Testis (tissue), 5 donors: ENCODE measurements at places on chromosomes 1 and 21.

GRCh38 chr1:51515312-51515960 is 3.6 kb downstream of the EPS15 start:
- no peak for DNase-seq

GRCh38 chr1:236880209-236880608 is 85.1 kb downstream of the MTR start:
- DNase-seq = peak; percentile 90

- DNase-seq = no peak
Observed at GRCh38 chr1:87851490-87851889, 522.8 kb downstream of the LMO4 start.

DNA sequence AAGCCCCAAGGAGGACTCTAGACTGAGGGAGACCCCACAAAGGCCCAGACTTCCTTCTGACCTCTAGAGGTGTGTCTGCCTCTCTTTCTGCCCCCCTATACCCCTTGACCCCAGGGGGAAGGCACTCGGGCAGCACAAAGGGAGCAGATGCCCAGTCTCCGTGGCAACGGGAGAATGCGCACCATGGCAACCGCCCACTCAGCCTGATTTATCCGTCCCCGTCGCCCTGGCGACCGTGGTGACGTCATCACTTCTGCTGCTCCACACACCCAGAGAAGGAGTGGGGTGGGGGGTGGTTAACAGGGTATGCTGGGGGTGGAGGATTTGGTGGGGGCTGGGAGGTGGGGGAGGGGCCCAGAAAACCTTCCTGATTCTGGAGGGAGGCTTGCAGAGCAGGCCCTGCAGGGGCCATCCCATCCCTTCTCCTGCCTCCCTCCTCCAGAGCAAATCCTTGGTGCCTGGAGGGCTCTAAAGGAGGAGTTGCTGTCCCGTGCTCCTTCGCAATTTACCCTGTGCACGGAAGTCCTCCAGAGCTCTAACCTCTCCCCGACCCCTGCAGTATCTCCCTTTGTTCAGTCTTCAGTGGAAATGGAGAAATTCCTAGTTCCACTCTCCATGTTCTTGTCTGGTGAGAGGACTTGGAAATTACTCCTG is 6.3 kb downstream of the CELF3 start:
- DNase-seq = peak; percentile 74

DNA sequence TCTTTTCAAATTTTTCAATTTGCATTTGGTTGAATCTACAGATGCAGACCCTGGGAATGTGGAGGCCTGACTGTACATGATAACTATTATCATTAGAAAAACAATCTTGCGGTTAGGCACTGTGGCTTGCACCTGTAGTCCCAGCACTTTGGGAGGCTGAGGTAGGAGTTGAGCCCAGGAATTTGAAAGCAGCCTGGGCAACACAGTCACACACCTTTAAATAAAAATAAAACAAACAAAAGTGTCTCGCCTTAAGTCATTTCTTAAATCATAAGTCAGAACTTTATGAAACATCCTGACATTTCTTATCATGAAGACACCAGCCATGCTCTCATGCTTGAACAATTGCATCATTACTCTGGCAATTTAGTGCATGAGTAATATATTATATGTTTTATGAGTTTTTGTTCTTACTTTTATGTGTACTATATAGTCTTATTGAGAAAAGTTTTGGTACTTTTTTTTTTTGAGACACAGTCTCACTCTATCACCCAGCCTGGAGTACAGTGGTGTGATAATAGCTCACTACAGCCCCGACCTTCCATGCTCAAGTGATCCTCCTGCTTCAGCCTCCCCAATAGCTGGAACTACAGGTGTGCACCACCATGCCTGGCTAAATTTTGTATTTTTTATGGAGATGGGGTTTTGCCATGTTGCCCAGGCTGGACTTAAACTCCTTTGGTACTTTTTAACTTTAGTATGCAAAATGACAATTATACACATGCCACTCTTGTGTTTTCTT is 7.8 kb downstream of the TBX19 start:
- DNase-seq = no peak
